ENCODE measurements at places on chromosomes 1 and 21. TPM values are rescaled to one million over a fixed set of nuclear protein-coding genes. Genes with fewer than 3 reads are reported as not detected.
A peak's percentile ranks its signal among the peaks of the same experiment; 100 is the strongest.

DNA sequence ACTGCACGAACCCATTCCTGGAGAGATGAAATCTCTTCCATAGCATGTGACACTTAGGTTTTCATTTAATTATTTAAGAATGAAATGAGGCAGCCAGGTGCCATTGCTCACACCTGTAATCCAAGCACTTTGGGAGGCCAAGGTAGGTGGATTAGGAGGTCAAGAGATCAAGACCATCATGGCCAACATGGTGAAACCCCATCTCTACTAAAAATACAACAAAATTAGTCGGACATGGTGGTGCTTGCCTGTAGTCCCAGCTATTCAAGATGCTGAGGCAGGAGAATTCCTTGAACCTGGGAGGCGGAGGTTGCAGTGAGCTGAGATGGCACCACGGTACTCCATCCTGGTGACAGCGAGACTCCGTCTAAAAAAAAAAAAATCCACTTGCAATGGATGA, 17.8 kb downstream of the L1TD1 start:
- DNase-seq: no peak

DNA sequence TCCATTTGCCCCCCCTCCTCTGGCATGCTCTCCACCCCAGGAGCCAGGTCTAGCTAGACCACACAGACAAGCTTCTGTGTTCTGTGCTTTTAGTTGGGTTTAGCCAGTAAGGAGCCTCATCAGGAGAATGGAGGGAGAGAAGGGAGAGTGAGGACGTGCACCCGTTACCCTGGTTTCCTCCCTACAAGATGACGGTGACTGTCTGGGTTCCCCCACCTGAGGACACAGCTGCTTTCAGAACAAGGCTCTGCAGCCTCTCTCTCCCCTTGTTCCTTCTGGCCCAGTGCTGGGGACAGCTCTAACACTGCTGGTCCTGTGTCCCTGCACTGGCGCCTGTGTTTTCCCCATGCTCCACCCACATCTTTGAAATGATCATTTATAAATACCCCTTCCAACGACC, 184.4 kb upstream of the GALNT2 start:
- DNase-seq: no peak

C8A gene
- total RNA-seq: not detected

DNA sequence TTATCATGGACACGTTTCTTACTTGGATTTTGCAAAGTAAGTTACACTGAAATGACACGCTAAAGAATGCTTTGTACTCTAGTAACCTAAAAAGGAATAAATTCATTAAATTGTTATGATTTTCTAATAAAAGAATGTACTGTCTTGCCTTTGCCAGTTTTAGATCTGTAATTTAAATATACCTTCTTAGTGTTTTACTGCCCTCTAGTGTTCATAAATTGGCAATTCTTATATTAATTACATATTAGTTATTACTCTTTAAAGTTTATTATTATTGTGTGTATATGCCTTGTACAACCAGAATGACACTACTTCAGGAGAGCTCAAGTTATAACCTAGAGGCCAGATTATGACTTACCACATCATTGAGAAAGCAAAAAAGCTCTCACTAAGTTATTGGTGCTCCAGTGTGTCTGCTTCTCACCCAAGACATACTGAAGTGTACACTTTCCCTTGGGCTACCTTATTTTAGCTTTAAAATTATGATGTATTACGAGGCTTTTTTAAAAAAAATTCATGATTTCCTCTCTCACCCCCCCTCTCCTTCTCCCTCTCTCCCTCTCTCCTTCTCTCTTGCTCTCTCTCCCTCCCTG, 169.9 kb downstream of the HS2ST1 start:
- no peak for DNase-seq

DNA sequence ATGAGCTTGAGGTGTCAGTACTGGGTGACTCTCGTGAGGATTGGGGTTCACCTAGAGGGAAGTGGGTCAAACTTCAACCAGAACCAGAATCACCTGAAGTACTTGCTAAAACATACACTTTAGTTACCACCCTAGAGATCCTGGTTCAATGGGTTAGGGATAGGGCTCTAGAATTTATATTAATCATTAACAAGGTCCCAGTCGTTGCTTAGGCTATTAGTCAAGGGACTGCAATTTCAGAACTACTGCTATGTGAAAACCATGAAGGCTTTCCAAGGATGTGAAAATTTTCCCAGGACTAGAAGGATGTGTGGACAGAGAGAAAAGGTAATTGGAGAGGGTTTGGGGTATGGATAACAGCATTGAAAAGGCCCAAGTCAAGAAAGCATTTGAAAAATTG, 162.6 kb downstream of the GRIK1 start:
- DNase-seq: no peak

DNA sequence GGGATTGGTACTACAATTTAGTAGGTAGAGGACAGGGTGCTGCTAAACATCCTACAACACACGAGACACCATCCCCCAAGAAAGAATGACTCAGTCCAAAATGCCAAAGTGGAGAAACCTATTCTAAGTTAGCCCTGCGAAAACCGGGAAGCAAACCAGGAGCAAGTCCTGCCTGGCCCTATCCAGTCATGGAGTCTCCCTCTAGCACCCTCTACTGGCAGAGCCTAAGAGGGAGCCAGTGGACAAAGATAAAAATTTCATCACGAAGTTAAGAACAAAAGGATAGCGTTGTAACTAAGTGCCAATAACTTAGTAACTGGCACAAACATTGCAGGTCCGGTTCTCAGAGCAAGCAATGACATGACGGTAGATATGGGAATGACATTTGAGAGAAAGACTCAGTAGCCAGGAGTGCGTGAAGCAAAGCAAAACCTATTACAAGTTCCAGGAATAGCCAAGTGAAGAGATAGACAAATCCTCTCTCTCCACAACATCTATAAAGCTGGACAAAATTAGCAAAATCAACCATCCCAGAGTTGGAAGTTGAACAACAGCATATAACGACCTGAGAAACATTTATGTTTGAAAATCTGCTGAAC, 383.5 kb downstream of the OMA1 start:
- DNase-seq: no peak

DNA sequence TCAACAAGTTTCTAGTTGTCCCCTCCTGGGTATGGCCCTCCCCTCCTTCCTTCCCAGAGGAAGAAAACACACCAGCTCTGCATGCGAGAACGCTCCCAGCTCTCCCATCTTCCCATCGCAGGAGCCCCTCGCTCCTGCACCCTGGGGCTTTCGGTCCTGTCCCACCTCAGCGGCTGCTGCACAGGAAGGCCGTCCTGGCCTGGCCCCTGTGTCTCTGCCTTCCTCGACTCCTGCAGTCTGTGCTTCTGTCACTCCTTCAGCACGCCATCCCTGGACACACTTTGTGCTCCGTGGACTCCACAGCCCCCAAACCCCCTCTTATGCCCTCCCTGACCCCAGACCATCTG, 23.2 kb downstream of the KRTAP10-1 start:
- DNase-seq: peak; percentile 34

- DNase-seq: no peak
Measured at GRCh38 chr1:228684607-228685006, 50.7 kb upstream of the RHOU start.

DNA sequence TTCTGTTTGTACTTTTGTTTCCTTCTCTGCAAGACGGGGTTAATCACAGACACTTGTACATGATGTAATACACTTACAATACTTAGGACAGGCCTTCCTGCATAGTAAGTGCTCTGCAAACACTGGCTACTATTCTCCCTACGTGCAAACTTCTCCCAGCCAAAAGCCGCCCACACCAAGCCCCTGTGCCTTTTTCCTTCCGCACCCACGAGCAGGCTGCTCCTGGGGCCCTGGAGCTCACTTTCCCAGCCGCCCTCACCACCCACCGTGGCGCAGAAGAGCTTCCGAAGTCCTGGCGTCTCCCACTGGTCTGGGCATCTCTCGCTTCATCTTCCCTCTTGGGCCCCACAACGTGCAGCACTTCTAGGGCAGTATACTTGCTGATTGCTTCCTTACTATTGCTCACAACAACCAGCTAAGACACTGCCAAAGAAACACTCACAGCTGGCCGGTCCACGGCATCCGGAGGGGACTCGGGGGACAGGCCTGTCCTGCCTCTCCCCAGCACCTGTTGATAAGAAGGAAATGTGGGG, 22.5 kb upstream of the GPR157 start:
- DNase-seq: peak; percentile 77

GRCh38 chr1:118333601-118334210, 148.7 kb upstream of the SPAG17 start:
- DNase-seq: no peak

- no peak for DNase-seq
Measured at GRCh38 chr1:81449786-81450185, 350.9 kb upstream of the ADGRL2 start.

DNA sequence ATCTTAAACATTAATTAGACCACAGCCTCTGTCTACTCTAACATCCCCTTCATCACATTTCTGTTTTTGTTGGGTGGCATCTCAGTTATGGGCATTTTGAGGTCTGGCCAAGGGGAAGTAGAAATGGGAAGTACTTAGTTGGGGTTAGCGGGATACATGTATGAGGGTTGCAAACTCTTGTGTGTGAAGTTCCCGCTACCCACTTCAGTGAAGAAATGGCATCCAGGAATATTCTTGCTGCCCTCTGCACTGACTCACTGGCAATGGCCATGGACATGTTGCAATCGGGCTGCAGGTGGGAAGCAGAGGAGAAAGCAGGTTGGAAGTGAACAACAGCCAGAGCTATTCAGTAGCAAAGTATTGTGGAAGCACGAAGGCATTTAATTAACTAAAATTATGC, 7.4 kb downstream of the CD48 start:
- DNase-seq: no peak

RGS8 gene
- not detected for total RNA-seq

DNA sequence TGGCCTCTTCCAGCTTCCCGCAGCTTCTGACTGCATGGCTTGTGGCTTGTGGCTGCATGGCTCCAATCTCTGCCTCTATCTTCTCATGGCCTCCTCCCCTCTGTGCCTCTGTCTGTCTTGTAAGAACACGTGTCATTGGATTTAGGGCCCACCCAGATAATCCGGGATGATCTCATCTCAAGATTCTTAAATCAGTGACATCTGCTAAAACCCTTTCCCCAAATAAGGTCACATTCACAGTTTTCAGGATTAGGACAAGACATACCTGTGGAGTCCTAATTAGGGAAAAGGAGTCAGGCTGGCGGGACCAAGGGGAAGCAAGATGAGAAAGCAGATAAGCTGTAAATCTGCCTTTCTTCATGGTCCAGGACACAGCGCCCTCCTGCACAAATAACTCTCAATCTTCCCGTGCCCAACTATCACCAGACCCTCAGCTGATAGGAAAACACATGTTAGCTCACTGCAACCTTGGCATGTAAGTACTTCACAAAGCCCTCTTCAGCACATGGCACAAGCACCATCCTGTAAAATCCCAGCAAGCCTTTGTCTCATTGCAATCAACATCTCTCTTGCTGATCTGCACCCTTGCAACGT, 82.2 kb downstream of the SPSB1 start:
- DNase-seq: no peak

Data from upper lobe of right lung (tissue), 1 donor.